ENCODE measurements at places on chromosomes 16 and 17.
A peak's percentile ranks its signal among the peaks of the same experiment; 100 is the strongest.

- peak; percentile 22 for DNase-seq
Measured at GRCh38 chr16:10871157-10871991, 5.6 kb upstream of the CIITA start.

DNA sequence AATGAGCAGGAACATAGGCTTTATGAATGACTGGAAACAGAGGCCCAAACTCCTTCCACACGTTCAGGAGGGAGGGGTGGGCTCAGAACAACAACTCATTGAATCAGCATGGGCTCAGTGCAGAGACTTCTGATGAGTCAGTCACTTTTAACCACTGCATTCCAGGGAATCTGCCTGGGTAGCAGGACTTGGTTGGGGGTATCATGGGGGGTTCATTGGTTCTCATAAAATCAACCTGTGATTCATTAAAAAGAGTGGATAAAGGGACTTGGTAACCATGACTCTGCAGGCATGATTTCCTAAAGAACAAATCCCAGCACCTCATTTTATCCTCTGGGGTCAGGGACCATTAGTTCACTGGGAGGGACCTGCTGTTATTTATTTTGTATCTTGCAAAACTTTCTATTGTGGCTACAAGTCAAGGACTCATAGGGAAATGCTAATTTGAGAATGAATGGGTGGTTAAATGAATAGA is 13.8 kb downstream of the ITGB3 start:
- DNase-seq = no peak

DNA sequence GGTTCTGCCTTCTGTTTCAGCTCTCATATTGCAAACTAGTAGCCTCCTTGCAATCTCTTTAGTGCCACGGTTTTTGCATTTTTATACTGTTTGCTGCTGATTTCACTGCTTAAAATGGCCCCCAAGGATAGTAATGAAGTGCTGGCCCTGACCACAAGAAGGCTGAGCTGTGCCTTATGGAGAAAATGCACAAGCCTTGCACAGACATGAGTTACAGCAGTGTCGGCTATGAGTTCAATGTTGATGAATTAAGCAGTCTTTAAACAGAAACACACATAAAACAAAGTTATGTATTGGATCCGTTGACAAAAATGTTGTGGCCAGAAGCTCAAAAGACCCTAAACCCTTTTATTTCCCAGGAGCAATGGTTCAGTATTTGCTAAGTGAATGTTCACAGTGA is 210.6 kb upstream of the DYNLRB2 start:
- no peak for DNase-seq

DNA sequence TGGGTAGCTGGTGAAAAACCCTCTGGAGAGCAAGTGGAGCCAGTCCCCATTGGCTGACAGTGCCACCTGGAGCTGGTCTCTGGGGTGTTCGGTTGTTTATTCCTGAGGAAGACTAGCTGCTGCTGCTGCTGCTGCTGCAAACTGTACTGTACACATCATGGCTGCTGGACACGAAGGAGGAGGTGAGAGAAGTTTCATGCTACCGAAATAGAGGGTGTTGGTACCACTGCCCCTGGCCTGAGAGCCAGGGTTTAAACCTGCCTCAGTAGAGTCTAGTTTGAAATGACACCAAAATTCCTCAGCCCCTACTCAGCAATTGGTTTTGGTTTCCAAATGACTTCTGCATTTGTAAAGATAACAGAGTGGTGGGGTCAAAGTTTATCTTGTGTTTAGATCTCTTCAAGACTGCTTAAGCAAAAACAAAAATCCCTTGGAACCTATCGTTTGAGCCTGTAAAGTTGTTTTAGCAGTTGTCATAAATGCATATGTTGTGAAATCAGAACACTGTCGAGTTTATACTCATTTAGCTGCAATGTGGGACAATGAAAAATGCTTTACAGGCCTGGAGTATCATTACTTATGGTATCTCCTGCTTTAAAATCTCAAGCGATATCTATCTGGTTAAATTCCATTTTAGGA is 40.8 kb downstream of the CYB5B start:
- DNase-seq = no peak

DNA sequence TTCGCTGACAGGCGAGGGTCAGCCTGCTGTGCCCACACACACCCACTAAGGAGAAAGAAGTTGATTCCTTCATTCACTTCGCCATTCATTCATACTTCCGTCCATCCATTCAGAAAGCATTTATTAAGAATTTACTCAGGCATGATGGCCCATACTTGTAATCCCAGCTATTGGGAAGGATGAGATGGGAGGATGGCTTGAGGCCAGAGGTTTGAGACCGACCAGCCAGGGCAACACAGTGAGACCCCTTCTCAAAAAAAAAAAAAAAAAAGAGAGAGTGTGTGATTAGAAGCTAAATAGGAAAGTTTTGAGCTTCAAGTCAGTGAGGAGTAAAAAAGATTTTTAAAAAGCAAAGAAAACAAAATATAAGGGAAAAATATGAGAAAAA is 8.7 kb downstream of the CES2 start:
- no peak for DNase-seq

- no peak for DNase-seq
Measured at GRCh38 chr17:72943826-72944689, 148.4 kb downstream of the SLC39A11 start.

DNA sequence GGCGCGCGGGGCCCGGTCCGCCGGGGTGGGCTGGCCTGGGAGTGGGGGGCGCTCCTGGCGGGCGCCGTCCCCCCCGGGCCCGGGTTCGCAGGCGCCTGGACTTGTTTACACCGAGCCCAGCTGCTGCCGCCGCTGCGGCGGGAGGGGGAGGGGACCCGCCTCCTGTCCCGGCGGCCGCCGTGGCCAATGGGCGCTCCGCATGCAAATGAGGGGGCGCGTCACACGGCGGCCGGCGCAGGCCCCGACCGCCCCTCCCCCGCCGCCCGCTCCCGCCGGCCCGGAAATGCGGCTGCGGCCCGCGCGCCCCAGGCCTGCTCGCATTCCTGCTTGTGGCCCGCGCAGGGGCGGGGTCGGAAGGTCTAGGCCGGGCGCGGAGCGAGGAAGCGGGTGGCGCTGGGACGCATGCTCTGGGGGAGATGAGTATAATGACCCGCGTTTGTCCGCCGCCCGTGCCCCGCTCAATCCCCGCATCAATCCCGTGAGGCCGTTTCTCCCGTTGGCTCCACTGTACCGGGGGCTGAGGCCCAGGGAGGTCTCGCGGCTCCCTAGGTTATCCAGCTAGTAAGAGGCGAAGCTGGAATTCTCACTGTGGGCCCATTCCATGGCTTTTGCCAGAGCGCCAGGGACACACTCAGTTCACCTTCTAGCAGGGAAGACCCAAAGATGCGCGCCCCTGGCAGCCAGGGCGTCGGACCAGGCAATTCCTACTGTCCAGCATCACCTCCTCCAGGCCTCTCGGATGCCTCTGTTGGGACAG is at the start of gene YPEL3:
Gene YPEL3, minus strand, starts transcription at position 109 of the 757 bp plus-strand sequence. CDS start 731 bp downstream, outside the sequence.
- peak; percentile 86 for DNase-seq

- no peak for DNase-seq
Measured at GRCh38 chr17:33334703-33335102, 41.6 kb upstream of the ASIC2 start.

DNA sequence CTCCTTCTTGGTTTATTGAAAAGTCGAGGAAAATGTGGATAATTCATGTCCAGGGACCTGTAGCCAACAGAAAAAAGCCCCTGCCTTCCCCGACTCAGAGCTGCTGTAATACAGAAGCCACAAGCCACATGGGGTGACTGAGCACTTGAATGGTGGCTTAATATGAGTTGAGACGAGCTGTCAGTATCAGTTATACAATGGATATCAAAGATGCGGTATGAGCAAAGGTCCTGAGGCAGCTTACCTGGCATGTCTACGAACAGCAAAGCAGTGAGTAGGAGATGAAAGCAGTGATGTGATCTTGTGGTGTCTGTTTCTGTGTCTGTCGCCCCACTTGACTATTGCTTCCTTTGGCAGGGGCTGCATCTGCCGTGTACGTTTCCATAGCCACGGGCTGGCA is 12.2 kb upstream of the RMI2 start:
- DNase-seq = no peak

DNA sequence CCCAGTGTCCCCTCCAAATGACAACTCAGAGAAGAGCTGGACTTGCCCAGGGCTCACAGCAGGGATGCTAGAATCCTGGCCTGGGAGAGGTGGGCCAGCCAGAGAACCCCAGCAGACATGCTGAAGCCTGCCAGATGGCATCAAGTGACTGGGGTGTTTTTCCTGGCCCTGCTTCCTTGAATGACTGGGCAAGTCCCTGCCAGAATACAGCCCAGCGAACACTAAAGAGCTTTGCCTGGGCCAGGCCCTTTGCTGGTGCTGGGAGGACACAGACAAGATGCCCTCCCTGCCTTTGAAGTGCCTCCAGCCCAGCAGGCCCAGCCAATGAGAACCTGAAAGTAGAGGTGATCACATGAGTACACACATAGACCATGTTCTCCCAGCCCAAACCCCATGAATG is 11.5 kb downstream of the ZNF319 start:
- no peak for DNase-seq

- DNase-seq = no peak
Measured at GRCh38 chr16:87435372-87436224, 43.5 kb downstream of the MAP1LC3B start.

GRCh38 chr16:19486750-19487325 is 35.1 kb downstream of the GDE1 start:
- DNase-seq = no peak

- DNase-seq = no peak
Measured at GRCh38 chr17:80882323-80882722, 109.3 kb upstream of the CHMP6 start.

DNA sequence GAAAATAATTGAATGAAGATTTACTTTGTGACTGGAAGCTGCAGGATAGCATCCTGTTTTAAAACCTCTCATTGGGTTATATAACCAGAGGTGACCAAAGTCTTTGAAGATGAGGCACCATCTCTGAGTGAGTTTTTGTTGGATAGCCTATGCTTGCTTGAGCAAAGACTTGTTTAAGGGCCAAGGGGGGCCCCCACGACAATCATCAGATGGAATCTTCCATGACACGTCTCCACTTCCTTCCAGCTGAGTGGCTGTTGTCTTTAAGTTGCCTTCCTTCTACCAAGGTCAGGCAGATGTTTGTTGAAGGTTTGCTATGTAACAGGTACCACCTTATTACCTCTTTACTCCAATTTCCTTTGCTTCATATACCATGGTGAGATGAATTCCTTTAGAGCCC is 188.8 kb downstream of the PRKCA start:
- no peak for DNase-seq

DNA sequence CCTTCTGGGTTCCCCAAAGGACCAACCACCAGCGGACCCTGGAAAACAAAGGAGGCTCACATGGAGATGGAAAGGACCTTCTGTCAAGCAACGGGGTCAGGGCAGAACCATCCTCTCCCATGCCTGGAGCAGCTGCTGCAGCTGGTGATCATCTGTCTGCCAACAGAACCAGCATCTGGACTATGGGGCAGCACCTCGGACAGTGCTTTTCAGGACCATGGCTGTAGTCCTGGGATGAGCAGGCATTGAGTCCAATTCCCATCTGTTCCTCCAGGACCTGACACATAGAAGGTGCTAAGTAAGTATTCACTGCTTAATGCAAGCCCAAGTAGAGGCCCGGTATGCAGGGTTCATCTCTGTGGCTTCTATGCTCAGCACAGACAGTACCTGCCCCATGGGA is 304.7 kb downstream of the XYLT1 start:
- DNase-seq = no peak

GRCh38 chr16:86077243-86077940 is 178.4 kb downstream of the IRF8 start:
- no peak for DNase-seq

- no peak for DNase-seq
Measured at GRCh38 chr16:66572356-66572755, 6.1 kb downstream of the CMTM1 start.

GRCh38 chr17:30969989-30970830 is 629 bp upstream of the RNF135 start:
- DNase-seq = no peak

DNA sequence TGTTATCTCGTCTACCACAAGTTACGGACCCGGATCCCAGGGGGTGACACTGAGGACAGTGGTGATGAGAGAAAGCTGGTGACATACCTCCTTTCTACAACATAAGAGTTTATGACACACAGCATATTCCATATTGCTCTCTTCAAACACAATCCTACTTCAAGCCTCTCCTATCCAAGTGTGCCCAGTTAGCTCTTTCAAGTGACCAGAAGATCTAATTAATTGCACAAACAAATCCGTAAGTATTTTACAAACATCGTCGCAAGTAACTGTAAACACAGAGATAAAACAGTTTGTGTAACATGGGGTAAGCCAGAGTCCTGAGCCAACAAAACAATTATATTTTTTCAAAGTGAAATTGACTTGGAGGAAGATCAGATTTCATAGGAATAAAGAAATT is 235.0 kb downstream of the CHD9NB start:
- no peak for DNase-seq

Data from stimulated activated CD4-positive, alpha-beta T cell treated with anti-CD3 and anti-CD28 coated beads, Interleukin-12 subunit alpha, Interleukin-12 subunit beta, amount 100 ng/mL, for 4 hours (primary cell).